ENCODE measurements at places on chromosomes 7 and 10.

- no peak for DNase-seq
These were observed 51.2 kb upstream of the PRKG1 start for GRCh38 chr10:51022933-51023585.

DNA sequence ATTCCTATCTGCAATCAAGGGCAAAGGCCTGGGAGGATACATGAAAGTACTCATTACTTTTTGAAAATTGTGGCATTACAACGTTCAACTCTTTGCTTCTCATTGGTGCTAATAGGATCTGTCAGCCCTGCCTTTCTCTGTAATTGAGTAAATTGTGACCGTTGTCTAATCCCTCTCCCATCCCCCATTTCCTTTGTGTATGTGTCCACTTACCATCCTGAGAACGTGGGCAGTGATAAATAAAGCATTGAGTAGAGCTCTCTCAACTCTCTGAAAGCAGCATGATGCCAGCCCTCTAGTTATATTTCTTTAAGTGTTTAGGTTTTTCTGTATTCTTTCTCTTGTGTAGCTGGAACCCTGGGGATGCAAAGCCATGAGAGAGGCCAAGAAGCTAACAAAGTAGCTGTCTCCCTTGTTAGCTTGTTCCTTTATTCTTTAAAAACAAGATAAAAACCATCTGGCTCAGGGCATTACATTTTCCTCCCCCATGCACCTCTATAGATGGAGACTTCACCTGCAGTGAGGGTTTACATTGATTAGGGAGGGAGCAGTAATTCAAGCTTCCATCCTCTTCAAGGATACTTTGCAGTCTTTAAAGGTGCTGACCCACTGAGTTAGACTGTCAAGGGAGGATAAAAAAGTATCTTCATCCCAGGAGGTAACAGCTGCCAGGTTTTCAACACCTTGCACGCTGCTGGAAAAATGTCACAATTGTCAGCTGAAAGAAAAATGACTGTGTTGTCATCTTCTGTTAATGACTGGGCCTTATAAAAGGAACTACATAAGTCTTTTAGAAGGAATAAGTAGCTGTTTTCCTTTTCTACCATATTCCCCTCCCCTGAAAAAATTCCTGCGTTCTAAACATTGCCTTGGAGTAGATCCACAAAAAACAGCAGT lies 112.3 kb downstream of the BTRC start:
- DNase-seq = no peak

DNA sequence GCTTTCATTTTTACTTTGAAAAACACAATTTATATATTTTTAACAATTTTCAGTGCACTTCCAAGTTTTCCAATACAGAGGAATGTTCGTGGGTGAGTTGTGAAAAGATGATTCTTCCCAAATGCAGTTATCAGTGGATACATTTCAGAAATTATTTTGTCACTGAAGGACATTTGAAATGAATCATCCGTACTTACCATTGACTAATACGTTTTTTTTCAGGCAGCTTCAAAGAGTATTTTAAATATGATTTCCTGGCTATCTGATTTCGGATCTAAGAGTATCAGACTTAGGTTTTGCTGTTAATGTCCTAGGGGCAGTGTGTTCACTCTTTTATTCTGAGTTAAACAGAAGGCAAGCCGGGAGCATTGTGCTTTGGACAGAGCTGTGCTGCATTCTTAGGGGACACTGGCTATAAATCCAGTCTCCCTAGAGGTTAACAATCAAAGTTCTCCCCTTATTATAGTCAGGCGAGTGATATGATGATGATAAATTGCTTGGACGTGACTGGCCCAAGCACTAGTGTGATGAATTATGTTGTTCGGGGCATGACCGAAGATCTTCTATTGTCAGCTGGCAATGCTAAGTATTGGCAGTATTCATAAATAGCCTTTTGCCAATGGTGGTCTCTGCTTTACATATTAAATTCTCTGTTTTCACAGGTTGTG lies 4.5 kb downstream of the PTER start:
- no peak for DNase-seq

DNA sequence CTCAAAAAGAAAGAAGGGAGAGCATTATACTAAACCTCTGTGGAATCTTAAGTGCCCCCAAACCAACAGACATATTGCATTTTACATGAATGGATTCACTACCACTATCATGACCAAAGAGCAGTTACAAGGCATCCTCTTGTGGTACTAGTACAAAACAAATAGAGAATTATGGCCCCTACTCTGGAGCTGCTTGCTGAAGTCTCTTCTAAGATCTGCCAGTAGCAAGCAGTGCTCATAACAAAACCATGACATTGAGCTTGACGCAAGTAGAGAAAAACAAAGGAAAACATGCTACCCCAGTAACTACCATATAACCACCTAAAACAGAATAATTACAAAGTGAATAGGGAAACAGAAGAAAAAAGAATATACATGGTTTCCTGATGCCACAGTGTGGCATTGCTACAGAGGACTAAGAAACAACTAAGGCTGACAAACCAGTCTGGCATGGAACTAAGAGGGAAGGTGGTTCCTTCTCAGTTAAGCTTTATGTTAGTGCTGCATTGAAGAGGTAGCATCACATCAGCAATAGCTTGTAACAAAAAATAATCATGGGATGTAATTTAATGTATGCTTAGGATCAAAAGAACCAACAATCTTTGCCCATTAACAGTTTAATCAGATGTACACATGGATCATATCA lies 150.2 kb upstream of the AGR3 start:
- no peak for DNase-seq

- no peak for DNase-seq
These were observed 34.6 kb downstream of the RBM28 start for GRCh38 chr7:128309124-128309523.
